Lower leg skin (tissue), 4 donors: ENCODE measurements at places on chromosomes 7 and 10. TPM values are rescaled to one million over a fixed set of nuclear protein-coding genes. Genes with fewer than 3 reads are reported as not detected.

DNA sequence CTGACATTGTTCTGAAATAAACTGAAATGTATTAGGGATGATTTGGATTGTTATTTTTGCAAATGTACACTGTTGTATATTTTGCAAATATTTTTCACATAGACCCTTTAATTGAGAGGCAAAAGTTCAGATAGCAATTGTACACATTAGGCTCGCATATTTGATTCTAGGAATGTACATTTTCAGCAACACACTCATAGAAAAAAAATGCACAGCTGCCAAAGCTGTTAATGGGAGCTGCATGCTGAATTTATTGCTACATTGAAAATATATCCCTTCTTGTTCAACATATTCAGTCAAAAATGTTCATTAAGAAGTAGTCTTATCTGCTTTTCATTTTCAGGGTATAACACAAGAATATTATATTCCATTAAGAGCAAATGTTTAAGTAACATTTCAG lies 512.9 kb downstream of the ATRNL1 start:
- DNase-seq: no peak

GRCh38 chr10:91607646-91608403 lies 25.0 kb downstream of the PPP1R3C start:
- DNase-seq: no peak

Gene HMX3
- not detected for total RNA-seq

Gene BUB3
- 104 TPM for total RNA-seq

Gene SORCS1
- total RNA-seq: 5.3 TPM

Gene GALNT11
- 41.8 TPM for total RNA-seq
